Trophoblast cell (in vitro differentiated cells and primary cell): ENCODE measurements at places on chromosomes 6 and 20.

- DNase-seq: peak; percentile 10
- H3K27me3 ChIP-seq: no peaks in the 10 kb centered on the region
- no peaks in the 10 kb centered on the region for H3K36me3 ChIP-seq
- peaks cover 10% of the 10 kb centered on the region for H3K4me1 ChIP-seq
- H3K27ac ChIP-seq: no peak overlapping the region
Observed at GRCh38 chr6:56370561-56371211, 123.3 kb upstream of the COL21A1 start.

DNA sequence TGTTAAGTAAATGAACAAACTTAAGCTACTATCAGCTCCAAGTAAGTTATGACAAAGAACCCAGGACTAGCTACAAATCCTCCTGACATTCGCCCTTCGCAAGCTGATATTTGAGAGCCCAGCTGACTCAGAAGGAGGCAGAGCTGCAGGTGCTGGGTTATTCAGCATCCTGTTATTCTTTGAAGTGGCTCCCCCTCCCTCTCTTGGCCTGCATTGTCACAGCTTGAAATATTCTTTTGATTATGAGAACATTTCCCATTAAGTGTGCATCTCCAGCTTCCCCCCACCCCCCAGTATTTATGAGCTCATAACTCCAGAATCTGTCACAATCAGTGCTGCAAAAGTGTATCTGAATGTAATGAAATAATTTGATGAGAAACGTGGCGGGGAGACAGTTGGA, 78.8 kb upstream of the RALY start:
- peaks cover 5% of the 10 kb centered on the region for H3K4me1 ChIP-seq
- peak; percentile 46 for DNase-seq
- no peak overlapping the region for H3K27ac ChIP-seq
- no peaks in the 10 kb centered on the region for H3K27me3 ChIP-seq
- H3K4me3 ChIP-seq: no peak overlapping the region
- H3K36me3 ChIP-seq: no peaks in the 10 kb centered on the region

DNA sequence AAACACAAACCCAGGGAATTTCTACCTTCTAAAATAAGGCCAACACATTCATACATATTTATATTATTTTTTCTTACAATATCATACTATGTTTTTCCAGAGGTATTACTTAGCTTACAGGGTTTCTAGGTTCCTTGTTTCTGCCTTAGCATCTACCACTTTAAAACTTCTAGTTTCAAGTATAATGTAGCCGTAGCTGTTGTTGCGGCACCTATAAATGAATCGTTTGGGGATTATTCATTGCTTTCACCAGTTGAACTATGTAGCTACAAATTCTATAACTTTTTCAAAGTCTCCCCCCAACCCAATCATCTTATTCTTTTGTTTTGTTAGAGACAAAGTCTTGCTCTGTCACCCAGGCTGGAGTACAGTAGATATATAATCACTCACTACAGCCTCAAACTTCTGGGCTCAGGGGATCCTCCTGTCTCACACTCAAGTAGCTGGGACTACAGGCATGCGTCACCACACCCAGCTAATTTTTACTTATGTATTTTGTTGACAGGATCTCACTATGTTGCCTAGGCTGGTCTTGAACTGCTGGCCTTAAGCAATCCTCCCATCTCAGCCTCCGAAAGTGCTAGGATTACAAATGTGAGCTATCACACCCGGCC, 43.9 kb downstream of the TNFAIP3 start:
- H3K27me3 ChIP-seq: no peaks in the 10 kb centered on the region
- no peak for DNase-seq
- no peak overlapping the region for H3K27ac ChIP-seq
- H3K4me3 ChIP-seq: no peak overlapping the region

DNA sequence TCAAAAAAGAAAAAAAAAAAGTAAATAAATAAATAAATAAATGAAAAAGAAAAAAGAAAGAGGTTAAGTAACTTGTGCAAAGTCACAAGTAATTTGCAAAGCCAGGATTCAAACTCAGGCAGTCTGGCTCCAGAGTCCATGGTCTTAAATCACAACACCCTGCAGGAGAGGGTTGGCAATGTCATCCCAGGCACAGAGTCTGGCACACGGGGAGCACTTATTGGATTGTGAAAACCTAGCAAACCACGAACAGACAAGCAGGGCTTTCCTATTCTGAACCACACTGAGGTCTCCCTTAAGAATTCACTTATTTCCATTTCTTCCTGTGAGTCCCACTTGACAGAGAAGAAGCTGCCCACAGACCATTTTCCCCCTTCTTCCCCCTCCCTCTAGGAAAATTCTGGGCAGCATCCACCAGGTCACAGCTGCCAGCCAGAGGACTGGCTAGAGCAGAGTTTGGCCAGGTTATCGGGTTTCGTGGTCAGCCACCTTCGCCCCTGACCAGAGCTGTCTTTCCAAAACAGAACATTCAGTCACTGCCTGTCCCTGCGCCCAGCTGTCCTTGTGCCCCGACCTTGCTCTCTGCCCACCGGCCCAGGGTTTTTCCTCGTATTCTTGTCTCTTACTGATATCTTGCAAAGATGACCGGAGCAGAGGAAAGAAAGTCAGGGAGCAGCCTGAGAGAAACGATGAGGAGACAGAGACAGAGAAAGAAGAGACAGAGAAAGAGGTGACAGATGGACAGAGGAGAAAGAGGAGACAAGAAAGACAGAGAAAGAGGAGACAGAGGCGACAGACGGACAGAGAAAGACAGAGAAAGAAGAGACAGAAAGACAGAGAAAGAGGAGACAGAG, 106.4 kb upstream of the PTPN1 start:
- peaks cover 2% of the 10 kb centered on the region for H3K36me3 ChIP-seq
- H3K27ac ChIP-seq: no peak overlapping the region
- DNase-seq: no peak
- no peaks in the 10 kb centered on the region for H3K4me1 ChIP-seq
- H3K27me3 ChIP-seq: no peaks in the 10 kb centered on the region

- H3K27ac ChIP-seq: no peak overlapping the region
- peaks cover 10% of the 10 kb centered on the region for H3K4me1 ChIP-seq
- no peaks in the 10 kb centered on the region for H3K27me3 ChIP-seq
- H3K4me3 ChIP-seq: no peak overlapping the region
- no peaks in the 10 kb centered on the region for H3K36me3 ChIP-seq
- DNase-seq: peak; percentile 84
Observed at GRCh38 chr20:25865715-25866656, 169.3 kb upstream of the ZNF337 start.
